ENCODE measurements at places on chromosomes 12 and 14. TPM values are rescaled to one million over a fixed set of nuclear protein-coding genes. Genes with fewer than 3 reads are reported as not detected.

The ADGRD1 gene
- 0.08 TPM for total RNA-seq

GRCh38 chr14:91323671-91324605 is 79.4 kb upstream of the GPR68 start:
- peak; percentile 89 for DNase-seq

GRCh38 chr12:128790653-128791373 is 32.9 kb downstream of the SLC15A4 start:
- DNase-seq = no peak

- no peak for DNase-seq
Measured at GRCh38 chr12:69490920-69491643, 20.9 kb downstream of the FRS2 start.

Data from GM23338 (cell line).